Cortex of kidney (tissue), 1 donor: ENCODE measurements at places on chromosomes 5 and 9.

DNA sequence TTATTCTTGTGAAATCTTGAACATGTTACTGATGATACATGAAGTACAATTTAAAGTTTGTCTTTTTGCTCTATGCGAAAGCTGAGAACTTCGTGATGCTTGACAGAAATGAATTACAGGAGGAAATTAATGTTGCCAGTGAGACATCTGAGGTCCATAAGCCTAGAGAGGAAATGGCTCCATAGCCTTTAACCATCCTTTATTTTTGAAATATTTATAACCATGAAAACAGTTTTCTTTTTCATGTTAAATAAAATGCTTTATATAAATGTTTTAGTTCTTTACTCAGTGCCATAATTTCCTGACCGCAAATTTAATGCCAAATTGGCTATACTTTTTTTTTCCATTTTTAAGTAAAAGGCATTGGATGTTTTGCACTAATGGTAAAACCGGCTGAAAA, 29.1 kb downstream of the F2RL2 start:
- no peak for DNase-seq

DNA sequence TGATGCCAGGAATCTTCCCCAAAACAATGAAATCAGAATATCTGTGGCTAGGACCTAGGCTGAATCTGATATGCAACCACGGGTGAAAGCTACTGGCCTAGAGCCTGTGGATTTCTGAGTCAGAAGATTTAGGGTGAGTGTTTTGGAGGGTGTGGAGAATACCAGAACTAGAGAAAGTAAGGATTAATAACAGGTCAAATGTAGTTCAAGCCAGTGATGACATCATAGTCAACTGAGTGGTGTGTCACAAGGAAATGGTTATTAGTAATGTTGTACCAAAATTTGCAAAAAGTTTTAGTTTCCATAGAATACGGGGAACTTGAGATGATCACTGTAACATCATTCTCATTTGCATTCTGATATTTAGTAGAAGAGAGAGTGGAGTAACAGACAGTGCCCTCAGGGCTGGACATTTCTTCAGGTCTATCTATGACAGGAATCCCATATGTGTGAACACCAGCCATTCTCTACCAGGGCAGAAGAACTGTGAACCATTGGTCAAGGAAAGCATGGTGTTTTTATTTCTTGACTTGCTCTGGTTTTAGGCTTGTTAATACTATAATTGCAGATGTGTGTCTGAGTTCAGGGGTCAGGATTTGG, 3.7 kb downstream of the GALNT12 start:
- DNase-seq = no peak

GRCh38 chr5:167451076-167451475, 840.4 kb upstream of the WWC1 start:
- DNase-seq = no peak

DNA sequence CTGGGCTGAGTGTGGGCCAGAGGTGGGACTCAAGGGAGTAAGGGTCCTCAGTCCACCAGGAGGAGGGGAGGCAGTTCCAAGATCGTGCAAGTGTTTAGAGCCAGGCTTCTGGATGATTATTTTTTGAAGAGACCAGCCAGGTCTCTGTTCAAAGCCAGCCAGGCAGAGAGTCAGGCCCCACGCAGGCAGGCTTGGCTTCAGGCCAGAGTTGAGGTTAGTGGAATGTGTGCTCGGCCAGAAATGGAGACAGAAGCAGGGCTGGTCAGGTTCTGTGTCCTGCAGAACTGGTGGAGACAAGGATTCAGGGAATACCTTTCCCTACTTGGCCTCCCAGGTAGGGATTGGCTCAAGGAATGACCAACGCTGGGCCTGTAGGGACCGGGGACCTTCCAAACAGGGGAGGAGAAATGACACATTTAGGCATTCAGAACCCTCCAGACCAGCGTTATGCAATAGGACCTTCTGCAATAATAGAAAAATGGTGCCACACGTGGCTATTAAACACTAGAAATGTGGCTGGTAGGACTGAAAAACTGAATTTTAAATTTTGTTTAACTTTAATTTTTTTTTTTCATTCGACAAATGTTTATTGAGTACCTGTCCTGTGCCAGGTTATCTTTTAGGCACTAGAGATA, 106.2 kb downstream of the CMYA5 start:
- no peak for DNase-seq

- no peak for DNase-seq
Observed at GRCh38 chr5:35360671-35361070, 130.4 kb upstream of the PRLR start.

DNA sequence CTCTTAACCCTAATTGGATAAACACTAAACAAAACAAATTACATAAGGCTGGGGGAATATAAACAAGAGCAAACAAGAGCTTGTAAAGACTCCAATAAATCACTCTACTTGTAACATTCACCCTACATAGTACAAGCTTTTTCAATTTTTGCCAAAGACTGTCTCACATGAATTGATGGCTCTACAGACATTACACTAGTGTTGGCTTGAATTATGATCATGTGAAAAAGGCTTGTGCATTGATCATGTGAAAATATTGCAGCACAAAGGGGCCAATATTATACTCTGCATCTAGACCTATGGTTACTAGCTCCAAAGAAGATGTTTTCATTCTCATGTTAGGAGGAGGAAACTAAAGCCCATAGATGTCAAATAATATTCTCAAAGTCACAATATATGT, 212.6 kb downstream of the MCTP1 start:
- DNase-seq = no peak

GRCh38 chr9:34513567-34514214, 9.1 kb downstream of the ENHO start:
- no peak for DNase-seq

- DNase-seq = no peak
Observed at GRCh38 chr5:167730121-167730520, 561.3 kb upstream of the WWC1 start.

GRCh38 chr5:143534761-143535154, 131.3 kb upstream of the NR3C1 start:
- no peak for DNase-seq

GRCh38 chr5:159581502-159582249, 251.4 kb upstream of the IL12B start:
- no peak for DNase-seq

DNA sequence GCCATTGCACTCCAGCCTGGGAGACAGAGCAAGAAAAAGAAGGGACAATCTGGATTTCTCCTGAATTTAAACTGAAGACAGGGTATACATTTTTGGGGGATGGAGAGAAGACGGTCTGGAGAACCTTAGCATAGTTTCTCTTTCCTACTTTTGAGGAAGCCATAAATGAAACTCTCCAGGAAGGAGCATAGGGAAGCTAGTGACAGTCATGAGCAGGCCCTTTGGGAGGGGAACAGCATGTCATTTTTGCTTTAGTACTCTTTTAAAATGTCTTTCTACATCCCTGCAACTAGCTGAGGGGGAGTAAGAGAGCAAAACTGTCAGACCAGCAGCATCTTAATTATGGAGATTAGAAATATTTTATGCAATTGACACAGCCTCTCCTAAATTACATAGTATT, 8.2 kb upstream of the SLC44A1 start:
- DNase-seq = no peak

GRCh38 chr5:72531496-72532190, 24.4 kb upstream of the ZNF366 start:
- no peak for DNase-seq

- DNase-seq = no peak
Observed at GRCh38 chr5:172243302-172243701, 40.3 kb downstream of the UBTD2 start.

DNA sequence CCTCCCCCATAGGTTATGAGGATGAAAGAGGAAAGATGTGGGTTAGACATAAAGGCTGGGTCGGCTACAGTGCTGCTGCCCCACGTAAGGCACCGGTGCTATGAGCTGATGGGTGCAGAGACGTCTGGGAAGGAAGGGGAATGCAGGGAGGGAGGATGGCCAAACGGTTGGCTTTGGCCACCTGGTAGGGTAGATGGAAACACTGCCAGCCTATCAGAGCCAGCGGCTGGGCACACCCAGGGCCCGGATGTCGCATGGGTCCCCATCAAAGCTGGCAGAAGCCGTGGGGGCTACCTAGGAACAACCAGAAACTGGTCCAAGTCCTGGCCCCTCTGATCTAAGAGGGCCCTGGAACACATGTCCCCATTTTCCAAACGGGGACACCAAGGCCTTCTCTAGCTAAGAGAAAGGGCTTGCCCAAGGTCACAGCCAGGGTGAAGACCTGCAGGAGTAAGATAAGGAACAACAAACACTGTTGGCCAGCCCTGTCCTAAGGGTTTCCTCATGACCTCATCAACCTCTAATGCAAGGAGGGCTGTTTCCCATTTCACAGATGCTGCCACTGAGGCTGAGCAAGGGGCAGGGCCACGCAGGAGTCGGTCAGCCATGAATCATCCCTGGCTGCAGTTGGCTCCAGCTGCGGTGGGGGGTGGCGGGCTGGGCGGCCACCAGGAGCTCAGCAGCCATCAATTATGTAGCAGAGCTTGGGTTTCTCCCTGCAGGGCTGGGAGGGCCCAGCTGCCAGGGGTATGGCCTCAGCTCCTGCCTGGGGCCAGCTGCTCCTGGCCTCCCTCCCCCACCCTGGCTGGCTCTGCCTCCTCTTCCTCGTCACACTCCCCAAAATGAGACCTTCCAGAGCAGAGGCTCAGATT, 4.9 kb downstream of the SH3GLB2 start:
- no peak for DNase-seq

DNA sequence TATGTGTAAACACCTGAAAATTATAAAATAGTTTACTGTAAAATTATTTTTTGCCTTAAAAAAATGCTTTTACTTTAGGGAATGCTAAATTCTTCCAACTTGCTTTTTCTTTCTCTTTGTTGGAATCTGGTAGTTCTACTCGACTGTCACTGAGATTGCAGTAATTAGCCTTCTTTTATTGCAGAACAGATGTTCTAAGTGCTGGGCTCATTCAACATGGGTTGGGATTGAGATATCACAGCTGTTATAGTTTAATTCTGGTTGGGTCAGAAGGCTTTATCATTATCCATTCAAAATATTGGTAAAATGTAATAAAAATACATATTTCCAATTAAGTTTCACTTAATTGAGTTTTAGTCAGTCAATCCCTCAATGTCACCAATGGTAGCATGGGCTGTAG, 686.7 kb downstream of the CDH18 start:
- no peak for DNase-seq

- DNase-seq = no peak
Observed at GRCh38 chr5:65288657-65289056, 193.1 kb downstream of the ADAMTS6 start.

- DNase-seq = no peak
Observed at GRCh38 chr5:4523038-4523437, 617.1 kb upstream of the ADAMTS16 start.

- DNase-seq = no peak
Observed at GRCh38 chr9:69248005-69248404, 73.9 kb downstream of the TJP2 start.

DNA sequence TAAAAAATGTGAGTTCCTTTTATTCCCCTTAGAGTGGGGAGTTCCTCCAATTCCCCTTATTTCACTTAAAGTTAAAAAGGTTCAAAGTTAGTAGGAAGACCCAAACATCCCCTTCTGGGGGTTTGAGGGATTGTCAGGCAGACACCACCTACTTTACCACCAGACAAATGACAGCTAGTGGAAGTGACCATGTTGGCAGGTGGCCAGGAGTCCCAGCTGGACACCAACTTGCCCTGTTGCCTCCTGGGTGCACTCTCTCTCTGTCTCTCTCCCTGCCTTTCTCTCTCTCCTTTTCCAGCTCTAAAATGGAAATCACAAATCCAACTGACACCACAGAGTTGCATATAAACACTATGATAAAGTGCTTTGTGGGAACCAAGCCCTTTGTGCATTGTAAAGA, 307.7 kb upstream of the TLE4 start:
- no peak for DNase-seq

DNA sequence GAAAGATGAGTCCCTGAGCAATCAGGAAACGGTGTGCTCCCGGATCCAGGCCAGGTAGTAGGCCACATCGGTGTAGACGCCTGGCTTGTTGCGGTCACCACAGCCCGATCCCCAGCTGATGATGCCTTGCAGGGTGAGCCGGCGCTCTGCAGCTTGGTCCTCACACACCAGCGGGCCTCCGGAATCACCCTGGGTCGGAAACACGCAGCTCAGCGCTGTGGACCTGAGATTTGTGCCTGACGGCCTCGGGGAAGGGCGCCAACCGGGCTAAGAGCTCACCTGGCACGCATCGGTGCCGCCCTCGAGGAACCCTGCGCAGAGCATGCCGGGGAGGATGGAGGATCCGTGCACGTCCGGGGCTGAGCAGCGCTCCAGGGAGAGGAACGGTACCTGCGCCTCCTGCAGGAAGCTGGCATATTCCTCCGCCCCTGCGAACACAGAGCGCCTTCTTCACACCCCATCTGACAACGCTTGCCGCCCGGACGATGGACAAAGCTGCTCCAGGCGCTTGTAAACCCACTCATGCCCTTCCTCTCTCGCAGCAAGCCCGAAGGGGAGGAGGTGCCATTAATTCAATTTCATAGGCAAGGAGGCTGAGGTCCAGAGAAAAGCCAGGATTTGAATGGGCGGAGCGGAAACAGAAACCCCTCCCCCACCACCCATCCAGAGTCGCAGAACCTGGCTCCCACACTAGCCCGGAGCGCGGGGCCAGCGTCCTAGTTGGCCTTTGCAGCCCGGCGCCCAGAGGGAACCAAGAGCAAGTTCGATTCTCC, 2.0 kb upstream of the PFN3 start:
- no peak for DNase-seq

- DNase-seq = no peak
Observed at GRCh38 chr5:118015511-118015910, 972.8 kb downstream of the DTWD2 start.

DNA sequence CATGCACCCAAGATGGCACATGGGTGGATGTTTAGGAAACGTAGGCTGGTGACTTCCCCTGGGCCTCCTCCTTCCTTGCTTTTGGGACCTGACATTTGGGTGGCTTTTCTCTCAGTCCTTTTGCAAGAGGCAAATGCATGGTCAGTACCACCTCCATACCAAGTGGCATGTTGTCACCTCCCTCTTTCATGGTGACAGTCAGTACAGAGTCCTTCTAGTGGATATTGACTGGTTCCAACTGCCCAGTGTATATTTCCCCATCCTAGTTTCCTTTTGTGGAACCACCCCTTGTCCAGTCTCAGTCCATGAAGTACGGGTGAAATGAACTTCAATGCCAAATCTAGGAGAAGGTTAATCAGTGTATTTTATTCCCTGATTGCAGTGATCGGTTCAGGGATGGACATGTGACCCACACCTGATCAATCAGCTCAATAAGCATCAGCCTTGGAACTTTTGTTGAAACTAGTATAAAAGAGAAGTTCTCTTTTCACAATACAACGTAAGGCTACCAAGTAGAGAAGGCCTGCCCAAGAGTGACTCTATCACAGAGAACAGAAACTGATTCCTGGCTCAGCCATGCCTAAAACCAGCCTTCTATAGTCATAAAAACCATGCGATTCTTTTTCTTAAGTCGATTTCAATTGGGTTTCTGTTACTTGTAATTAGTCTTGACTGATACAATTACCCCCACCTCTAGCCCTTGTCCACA, 143.4 kb upstream of the KLF9 start:
- DNase-seq = no peak

GRCh38 chr5:132225165-132226032, 2.3 kb downstream of the P4HA2 start:
- DNase-seq = no peak

DNA sequence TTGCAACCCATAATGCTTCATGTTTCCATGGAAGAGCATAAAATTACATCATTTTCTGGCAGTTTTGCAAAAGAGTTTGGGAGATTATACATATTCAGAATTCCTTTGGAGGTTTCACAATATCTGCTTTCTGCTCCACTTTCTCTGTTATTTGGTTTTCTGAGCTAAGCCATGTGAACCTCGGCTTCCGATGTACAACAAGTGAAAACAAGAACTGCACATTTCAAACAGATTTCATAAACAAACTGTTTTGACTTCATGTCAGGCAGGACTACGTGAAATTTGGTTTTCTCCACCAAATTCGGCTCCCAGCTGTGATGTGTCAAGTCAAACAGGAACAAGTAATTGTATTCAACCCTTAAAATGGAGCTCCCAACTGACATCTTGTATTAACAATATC, 609.8 kb downstream of the IRX1 start:
- no peak for DNase-seq
